ENCODE measurements at places on chromosomes 13 and 19. TPM values are rescaled to one million over a fixed set of nuclear protein-coding genes. Genes with fewer than 3 reads are reported as not detected.
A peak's percentile ranks its signal among the peaks of the same experiment; 100 is the strongest.

Gene TNNI3
- not detected for total RNA-seq

GRCh38 chr13:78341032-78341431 is 262.3 kb downstream of the POU4F1 start:
- DNase-seq, result no peak

Gene GRIN2D
- total RNA-seq, result 1.9 TPM

DNA sequence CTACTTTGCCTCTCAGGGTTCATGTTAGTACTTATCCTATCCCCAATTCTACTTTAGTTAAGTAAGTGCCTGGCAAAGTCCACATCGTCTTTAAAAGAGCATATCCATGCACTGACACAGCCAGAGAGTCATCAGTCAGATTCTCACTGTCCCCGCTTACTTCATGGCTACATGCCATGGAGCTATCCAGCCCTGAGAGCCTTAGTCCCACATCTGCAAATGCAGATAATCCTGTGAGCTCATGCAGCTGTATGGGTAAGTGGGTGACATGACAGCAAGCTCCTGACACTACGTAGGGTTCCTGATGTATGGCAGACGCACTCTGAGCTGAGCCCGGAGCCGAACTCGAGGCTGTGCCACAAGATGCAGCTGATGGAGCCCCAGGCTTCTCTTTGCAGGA is 661.5 kb downstream of the LIG4 start:
- DNase-seq, result peak; percentile 3

- no peak for DNase-seq
Measured at GRCh38 chr19:15432018-15432494, 13.3 kb upstream of the AKAP8L start.

DNA sequence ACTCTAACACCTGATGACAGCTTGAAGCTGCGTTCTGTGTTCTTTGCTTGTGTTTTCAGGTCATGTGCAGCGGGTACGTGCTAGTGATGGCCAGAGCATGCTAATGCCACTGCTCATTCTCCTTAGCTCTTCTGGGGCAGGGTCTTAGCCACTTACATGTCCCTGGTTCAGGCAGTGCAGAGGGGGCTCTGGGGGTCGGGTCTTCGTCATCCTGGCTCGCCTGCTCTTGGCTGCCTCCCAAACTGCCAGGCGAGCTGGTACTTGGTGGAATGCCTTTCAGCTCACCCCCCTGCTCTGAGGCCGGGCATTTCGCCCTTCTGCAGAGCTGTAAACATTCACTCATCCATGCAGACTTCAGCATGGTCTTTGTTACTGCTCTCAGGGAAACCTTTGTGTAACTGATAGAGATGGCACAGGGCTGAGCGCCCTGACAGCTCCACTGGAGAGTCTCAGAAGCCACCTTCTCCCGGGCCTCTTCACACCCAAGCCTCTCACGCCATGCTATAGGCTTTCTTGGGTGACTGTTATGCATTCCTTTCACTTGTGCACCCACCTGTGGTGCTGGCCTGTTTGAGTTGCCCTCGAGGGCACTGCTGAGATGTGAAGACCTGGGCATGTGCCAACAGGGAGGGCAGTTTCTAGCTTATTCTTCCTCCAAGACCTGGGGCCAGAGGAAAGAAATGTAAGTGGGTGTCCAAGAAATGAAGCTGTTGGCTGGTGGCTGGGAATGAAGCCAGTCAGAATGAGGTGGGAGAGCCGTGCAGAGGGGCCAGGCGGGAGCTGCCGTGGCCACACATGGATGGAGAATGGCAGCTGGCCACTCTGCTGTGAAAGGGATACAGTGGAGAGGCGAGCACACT is 24.4 kb downstream of the FAM124A start:
- no peak for DNase-seq

Measured in fibroblast of villous mesenchyme (primary cell).